Mammary epithelial cell (primary cell): ENCODE measurements at places on chromosomes 3 and 15. TPM values are rescaled to one million over a fixed set of nuclear protein-coding genes. Genes with fewer than 3 reads are reported as not detected.

Gene PIGZ
- 2.7 TPM for total RNA-seq

Gene TERC
- 316 TPM for total RNA-seq

Gene TMEM45A
- 39.2 TPM for total RNA-seq

Gene LCMT2
- 9.5 TPM for total RNA-seq

Gene NR2E3
- 0.61 and 1.7 TPM in 2 replicates for total RNA-seq

Gene KBTBD13
- total RNA-seq: not detected

Gene CFAP100
- not detected for total RNA-seq

Gene APOD
- total RNA-seq: 0.48 TPM in 1 of 2 replicates, not detected in the other

Gene CHRNA3
- not detected in 2 replicates for total RNA-seq

Gene CDCP1
- 271 and 366 TPM in 2 replicates for total RNA-seq

Gene GRAMD1C
- 1.8 and 2.1 TPM in 2 replicates for total RNA-seq

Gene ERC2
- 1.5 TPM for total RNA-seq

Gene MCF2L2
- total RNA-seq: 2.0 and 3.6 TPM in 2 replicates

Gene CXCR6
- not detected for total RNA-seq

Gene ONECUT1
- not detected in 2 replicates for total RNA-seq

Gene GABRB3
- 1.7 TPM for total RNA-seq

Gene RTP1
- total RNA-seq: not detected in 2 replicates

Gene IL17RD
- total RNA-seq: 6.1 and 9.8 TPM in 2 replicates

Gene HCLS1
- 2.0 TPM for total RNA-seq

Gene RYR3
- under 0.01 TPM for total RNA-seq

Gene HMG20A
- total RNA-seq: 30.7 and 39.4 TPM in 2 replicates

Gene CAMP
- 5.3 TPM for total RNA-seq

Gene GXYLT2
- total RNA-seq: 2.5 and 3.9 TPM in 2 replicates

Gene C3orf49
- total RNA-seq: not detected in 2 replicates

Gene KLHL40
- not detected for total RNA-seq

Gene IGSF11
- not detected for total RNA-seq

Gene RAD51
- total RNA-seq: 1.5 TPM

Gene HDGFL3
- 22.7 TPM for total RNA-seq

Gene DLEC1
- 0.17 TPM for total RNA-seq

Gene GASK1A
- 2.5 TPM for total RNA-seq

Gene CRABP1
- total RNA-seq: not detected in 2 replicates

Gene PPP1R14D
- not detected for total RNA-seq

Gene KNG1
- not detected for total RNA-seq

Gene CADM2
- not detected for total RNA-seq

Gene KLHL6
- total RNA-seq: 0.67 TPM

Gene CPLX3
- total RNA-seq: not detected in 2 replicates

Gene ALG1L2
- total RNA-seq: not detected

Gene LDHAL6B
- not detected for total RNA-seq

Gene MB21D2
- total RNA-seq: 7.8 TPM

Gene CRBN
- total RNA-seq: 40.0 TPM

Gene GOLGA8R
- total RNA-seq: 1.2 and 1.5 TPM in 2 replicates

Gene ADIPOQ
- total RNA-seq: not detected in 2 replicates

Gene DPPA2
- not detected for total RNA-seq

Gene KCNAB1
- 0.71 and 0.80 TPM in 2 replicates for total RNA-seq

Gene ARPP21
- total RNA-seq: not detected in 2 replicates

Gene GOLGA8G
- total RNA-seq: not detected in 2 replicates

Gene CAPN3
- 12.7 and 13.0 TPM in 2 replicates for total RNA-seq

Gene CACNA2D3
- not detected in 2 replicates for total RNA-seq

Gene OCA2
- 0.33 TPM for total RNA-seq
